ENCODE measurements at places on chromosomes 13 and 19.

- DNase-seq: no peak
These were observed 379.0 kb downstream of the EFNB2 start for GRCh38 chr13:106156468-106156867.

GRCh38 chr19:46014941-46015686 lies 7.7 kb downstream of the PGLYRP1 start:
- no peak for DNase-seq

DNA sequence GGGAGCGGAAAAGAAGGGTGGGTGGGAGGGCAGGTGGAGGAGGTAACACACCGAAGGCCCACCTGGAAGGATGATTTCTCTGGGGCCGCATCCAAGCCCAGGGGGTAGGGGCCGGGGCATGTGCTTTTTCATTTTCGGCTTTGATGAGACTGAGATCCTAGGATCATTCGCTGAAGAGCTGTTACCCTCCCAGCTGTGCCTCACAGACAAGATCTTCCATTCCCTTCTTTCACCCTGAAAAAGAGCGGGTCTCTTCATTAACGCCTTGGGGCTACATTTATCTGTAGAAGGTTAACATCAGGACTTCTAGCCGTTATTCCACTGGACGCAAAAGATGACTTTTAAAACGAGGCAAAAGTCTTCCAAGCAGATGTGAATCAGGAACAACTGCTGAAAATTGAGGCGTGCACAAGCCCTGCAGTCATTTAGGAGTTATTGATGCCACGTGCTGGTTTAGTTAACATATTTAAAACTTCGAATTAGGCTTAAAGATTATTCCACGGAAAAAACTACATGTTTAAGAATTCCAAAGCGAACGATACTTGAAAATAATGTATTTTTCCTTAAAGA lies 1.1 kb downstream of the LMO7 start:
- DNase-seq: no peak

DNA sequence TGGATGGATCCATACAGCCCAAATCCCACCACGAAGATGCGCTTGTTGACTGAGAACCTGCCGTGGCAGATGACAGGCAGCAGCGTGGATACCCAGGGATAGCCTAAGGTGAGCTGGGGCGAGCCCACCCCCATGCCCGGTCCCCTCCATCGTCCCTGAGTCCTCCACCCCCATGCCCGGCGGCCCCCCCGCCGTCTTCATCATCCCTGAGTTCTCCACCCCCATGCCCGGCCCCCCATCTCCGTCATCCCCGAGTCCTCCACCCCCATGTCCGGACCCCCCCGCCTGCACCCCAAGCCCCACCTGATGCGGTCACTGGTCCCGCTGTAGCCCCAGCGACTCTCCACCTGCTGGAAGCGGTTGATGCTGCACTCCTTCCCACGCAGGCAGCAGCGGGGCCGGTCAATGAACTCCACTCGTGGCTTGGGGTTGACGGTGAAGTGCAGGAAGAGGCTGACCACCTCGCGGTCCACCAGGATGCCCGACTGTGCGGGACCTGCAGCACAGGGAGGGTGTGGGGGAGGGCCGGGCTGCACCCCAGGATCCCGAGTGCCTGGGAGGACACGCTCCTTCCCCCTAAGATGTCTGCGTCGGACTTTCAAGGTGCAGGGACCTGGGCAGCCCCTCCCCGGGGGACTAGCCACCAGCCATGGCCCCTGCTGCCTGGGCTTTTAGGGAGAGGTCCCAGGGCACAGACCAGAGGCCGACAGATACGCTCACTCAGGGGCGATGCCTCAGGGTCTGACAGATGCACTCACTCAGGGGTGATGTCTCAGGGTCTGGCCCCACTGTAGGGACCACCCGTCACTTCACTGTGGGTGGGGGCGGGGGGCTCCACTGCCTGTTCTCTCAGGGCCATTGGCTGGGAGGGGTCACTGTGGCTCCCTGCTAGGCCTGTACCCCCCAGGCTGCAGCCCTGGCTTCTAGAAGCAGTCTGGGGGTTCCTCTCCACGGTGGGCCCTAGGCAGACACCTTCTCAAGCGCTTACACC lies 28.0 kb downstream of the BTBD2 start:
- DNase-seq: no peak

DNA sequence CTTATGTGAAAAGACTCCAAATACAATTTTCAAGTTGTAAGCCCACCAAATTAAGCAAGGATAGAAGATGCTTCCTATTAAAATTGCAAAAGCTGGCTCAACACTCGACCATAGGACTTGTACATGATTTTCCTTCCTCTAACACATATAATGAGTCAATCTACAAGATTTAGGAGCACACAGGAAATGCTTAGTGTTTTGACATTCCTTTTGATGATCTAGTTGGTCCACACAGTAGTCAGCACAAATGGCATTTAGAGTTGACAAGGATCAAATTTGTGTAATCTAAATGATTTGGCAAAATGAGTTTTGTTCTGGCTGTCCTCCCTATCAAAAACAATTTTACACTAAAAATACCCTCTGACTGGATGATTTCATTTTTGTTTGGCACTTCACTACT lies 340.2 kb downstream of the DIAPH3 start:
- no peak for DNase-seq

DNA sequence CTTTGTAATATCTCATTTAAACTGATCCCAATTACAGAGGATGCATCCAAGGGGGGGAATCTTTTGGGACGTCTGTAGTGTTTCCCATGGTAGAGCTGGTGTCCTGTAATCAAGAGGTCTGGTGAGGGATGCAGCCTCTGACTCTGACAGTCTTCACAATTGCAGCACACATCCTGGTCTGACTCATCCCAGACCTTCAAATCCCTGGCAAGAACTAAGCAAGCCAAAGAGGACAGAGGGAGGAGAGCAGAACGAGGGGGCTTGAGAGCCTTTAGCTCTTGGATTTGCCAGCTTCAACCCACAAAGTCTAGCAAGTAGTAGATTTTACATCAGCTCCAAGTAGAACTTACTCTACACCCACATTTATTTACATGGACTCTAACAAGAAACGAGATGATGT lies 17.3 kb upstream of the FCGBP start:
- no peak for DNase-seq

GRCh38 chr19:48918801-48919247 lies 14.7 kb upstream of the DHDH start:
- no peak for DNase-seq

GRCh38 chr19:33376423-33376822 lies 2.9 kb downstream of the CEBPG start:
- DNase-seq: no peak

- DNase-seq: no peak
These were observed 5.6 kb downstream of the HMG20B start for GRCh38 chr19:3578390-3578789.

GRCh38 chr19:50489461-50490011 lies 12.9 kb upstream of the GARIN5A start:
- DNase-seq: no peak

GRCh38 chr13:84352946-84353345 lies 470.7 kb upstream of the SLITRK1 start:
- no peak for DNase-seq

- DNase-seq: no peak
These were observed 43.0 kb upstream of the HNRNPA1L2 start for GRCh38 chr13:52599037-52599847.

DNA sequence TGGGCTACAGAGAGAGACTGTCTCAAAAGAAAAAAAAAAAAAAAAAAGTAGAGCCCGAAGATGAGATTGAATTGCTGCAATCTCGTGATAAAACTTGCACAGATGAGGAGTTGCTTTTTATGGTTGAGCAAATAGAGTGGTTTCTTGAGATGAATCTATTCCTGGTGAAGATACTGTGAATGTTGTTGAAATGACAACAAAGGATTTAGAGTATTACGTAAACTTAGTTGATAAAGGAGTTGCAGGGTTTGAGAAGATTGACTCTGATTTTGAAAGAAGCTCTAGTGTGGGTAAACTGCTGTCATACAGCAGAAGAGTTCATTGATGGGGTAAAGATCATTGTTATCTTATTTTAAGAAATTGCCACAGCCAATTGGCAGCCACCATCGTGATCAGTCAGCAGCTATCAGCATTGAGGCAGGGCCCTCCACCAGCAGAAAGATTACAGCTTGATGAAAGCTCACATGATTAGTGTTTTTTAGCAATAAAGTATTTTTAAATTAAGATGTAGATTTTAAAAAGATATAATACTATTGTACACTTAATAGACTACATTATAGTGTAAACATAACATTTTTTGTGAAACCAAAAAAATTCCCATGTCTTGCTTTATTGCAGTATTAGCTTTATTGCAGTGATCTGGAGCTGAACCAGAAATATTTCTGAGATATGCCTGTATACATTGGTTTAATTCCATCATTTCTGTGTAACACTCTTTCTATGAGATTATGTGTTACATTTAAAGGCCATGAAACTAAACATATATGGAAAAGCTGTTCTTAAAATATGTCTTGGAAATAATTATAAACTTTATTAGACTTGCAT lies 43.1 kb downstream of the ZMYM2 start:
- DNase-seq: no peak

- DNase-seq: no peak
These were observed 7.2 kb downstream of the VASP start for GRCh38 chr19:45514376-45515051.

All from KG1 (cell line).